ENCODE measurements at places on chromosomes 2 and 18.

DNA sequence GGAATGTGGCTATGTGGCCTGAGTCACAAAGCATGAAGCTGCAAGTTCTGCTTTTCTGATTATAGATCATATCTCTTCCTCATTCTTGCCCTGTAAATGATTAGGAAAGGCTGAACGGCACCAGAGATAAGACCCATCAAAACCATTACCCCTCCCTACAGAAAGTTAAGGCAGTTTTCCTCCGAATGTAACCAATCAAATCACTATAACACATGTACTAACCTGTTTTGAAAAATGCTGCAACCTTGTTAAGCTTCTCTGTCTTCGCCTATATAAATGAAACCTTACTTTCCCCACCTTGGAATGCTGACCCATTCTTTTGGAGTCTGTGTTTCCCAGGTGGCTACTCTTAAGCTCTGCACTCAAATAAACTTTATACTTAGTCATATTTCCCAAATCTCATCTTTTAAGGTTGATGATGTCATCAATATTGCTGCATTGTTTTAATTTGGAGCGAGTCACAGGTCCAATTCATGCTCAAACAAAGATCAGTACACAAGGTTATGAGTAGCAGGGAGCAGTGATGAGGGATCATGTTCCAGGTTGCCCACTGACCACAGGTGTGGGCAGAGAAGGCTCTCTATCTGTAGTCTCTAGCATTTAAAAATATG, 662.3 kb downstream of the IRS1 start:
- DNase-seq, result no peak

GRCh38 chr2:15816674-15817406, 123.5 kb upstream of the MYCN start:
- DNase-seq, result no peak

DNA sequence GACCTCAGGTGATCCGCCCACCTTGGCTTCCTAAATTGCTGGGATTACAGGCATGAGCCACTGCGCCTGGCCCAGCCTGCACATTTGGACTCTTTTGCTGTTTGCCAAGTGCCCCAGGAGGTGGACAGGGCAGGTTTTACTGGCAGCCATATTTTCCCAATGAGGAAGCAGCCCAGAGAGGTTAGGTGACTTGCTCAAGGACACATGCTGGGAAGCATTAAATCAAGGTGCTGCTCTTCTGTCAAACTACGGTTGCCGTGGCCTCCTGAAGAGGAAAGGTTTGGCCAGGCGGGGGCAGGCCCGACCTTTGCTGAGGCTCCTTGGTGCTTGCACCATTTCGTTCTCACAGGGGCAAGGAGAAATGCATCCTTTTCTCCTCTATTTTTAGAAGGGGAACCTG, 44.0 kb downstream of the DNMT3A start:
- DNase-seq, result peak; percentile 63

- DNase-seq, result no peak
These were observed 132.0 kb downstream of the SH3BP4 start for GRCh38 chr2:235083822-235084221.

DNA sequence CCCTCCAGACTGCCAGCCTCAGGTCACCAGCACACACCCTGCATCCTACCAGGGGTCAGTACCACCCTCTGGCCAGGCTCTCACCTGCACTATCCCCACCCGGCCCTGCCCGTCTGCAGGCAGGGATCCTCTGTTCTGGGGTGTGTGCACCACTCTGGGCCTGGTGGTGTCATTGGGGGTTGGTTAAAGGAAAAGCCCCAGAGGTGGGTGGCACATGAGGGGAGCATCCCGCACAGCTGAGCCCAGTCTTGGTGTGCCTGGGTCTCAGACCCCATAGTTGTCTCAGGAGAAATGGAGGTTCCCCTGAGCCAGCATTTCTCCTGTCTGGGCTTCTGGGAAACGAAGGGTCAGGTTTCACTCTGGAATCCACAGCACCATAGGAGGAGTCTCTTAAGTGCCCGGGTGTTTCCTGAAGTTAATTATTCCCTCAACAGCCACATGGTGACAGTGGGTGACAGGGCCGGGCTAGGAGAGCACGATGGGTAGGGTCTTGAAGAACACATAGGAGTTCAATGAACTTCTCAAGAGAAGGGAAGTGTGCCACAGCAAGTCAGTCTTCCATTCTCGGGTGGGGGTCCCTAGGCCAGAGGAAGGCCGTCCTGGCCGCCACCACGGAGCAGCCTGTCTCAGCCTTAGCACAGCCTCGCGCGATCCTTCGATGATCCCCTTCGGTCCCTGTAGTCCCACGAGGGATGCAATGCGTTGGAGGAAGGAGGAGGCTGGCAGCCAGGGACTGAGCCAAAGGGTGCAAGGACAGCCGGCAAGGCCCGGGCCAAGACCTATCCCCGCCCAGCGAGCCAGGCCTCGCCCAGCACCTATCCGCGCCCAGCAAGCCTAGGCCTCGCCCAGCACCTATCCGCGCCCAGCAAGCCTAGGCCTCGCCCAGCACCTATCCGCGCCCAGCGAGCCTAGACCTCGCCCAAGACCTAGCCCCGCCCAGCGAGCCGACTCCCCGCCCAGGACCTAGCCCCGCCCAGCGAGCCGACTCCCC, 1.1 kb upstream of the FARP2 start:
- peak; percentile 84 for DNase-seq

DNA sequence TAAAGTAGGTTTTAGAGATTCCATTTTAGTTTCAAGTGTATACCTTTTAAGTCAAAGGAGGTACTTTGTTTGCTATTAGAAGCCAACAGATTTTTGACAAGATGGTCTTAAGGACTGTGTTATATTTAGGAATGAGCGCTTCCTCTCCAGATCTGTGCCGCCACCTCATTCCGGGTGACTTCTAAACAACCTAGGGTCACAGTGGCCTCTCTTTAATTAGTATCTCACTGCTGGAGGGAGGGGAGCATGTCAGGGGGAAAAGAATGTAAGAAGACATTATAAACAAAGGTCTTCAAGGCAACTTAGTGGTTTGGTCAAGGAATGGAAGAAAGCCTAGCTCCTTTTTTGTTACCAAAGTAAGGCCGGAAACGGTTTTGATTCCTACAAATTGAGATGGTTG, 67.0 kb downstream of the RBMS1 start:
- DNase-seq, result no peak

GRCh38 chr2:82675186-82675585, 1783.9 kb downstream of the SUCLG1 start:
- no peak for DNase-seq

GRCh38 chr2:230816735-230817134, 48.0 kb upstream of the ITM2C start:
- DNase-seq, result no peak

Data from ELF-1 (cell line).